Thoracic aorta (tissue), 2 donors: ENCODE measurements at places on chromosomes 5 and 9.

DNA sequence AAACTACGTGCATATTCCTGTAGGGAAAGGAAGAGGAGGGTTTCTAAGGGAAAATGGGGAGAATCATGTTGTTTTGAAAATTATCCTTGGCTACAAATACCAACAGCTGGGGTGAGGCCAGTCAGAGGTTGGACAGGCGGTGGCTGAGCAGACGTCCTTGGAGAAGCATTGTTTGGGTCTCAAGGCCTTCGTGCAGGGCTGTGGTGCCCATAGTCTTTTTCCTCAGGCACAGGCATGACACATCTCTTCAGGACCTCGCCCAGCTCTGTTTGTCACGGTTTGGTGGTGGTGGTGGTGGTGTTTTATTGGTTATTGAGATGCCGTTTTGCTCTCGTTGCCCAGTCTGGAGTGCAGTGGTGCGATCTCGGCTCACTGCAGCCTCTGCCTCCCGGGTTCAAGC lies 27.8 kb upstream of the EGFL7 start:
- no peaks in the 10 kb centered on the region for H3K4me1 ChIP-seq
- no peak overlapping the region for H3K27ac ChIP-seq
- no peaks in the 10 kb centered on the region for H3K27me3 ChIP-seq
- H3K4me3 ChIP-seq, result no peak overlapping the region
- no peak for DNase-seq
- H3K36me3 ChIP-seq, result no peaks in the 10 kb centered on the region

DNA sequence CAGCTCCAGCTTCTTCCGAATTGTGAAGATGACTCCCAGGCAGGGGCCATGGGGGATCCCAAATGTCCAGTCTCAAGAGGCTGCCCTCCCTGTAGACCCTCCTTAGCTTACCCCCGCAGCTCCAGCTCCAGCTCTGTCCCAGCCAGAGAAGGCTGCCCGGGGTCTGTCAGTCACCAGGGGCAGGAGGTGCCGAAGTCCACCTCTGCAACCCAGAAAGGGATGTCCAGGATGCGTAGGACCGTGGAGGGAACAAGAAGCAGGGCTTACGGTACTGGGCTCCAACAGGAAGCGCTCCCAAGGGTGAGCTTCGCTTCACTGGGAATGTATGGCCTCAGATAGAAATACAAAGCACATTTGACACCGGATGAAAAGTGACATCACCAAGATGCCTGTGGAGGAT lies 6.0 kb downstream of the IPPK start:
- no peak overlapping the region for H3K27ac ChIP-seq
- DNase-seq, result no peak
- H3K4me3 ChIP-seq, result no peak overlapping the region
- peaks cover 7% of the 10 kb centered on the region for H3K36me3 ChIP-seq
- H3K4me1 ChIP-seq, result peaks cover 8% of the 10 kb centered on the region

- no peaks in the 10 kb centered on the region for H3K36me3 ChIP-seq
- no peaks in the 10 kb centered on the region for H3K4me1 ChIP-seq
- H3K27ac ChIP-seq, result no peak overlapping the region
- no peaks in the 10 kb centered on the region for H3K27me3 ChIP-seq
- H3K4me3 ChIP-seq, result no peak overlapping the region
These were observed 422.3 kb downstream of the EBF1 start for GRCh38 chr5:158677470-158677838.

- no peak overlapping the region for H3K27ac ChIP-seq
- no peaks in the 10 kb centered on the region for H3K36me3 ChIP-seq
- no peak for DNase-seq
- H3K4me1 ChIP-seq, result no peaks in the 10 kb centered on the region
- no peak overlapping the region for H3K4me3 ChIP-seq
These were observed 5.4 kb downstream of the SPINK6 start for GRCh38 chr5:148208226-148208625.

DNA sequence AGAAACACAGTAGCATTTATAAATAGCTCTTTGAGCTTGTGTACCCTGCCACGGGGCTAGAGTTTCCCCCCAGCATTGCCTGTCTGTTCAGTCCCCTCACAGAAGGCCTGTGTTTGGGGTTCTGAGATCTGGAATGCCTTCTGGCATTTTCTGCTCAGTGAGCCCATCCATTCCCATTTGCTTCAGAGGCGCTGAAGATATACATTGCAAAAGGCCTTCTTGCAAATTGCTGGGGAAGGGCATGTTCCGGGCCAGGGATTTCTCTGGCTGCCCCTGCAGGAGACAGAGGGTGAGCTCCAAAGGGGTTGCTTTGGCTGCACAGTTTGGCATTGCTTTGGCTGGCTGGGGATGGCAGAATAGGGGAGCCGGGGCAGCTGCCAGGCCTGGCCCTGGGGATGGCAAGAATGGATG lies 308.4 kb downstream of the MSX2 start:
- DNase-seq, result no peak
- no peak overlapping the region for H3K4me3 ChIP-seq
- H3K36me3 ChIP-seq, result no peaks in the 10 kb centered on the region
- H3K27me3 ChIP-seq, result no peaks in the 10 kb centered on the region

DNA sequence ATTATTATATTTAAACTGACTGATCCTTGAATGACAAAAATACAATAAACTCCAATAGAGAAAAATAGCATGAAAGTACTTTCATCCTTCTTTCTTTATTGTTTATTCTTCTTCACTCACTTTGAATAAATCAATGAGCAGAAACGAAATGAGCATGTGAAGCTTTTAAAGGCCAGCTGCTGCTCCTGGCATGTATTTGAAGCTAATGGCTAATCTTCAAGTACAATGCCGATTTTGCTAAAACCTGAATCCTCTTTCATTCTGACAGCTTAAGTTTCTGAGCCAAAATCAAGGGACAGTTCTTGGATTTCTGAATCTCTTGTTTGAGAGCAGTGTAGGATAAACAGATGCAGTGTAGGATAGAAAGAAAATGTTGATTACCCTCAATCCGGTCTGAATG lies 237.3 kb downstream of the CDH10 start:
- no peaks in the 10 kb centered on the region for H3K4me1 ChIP-seq
- no peaks in the 10 kb centered on the region for H3K27me3 ChIP-seq
- no peaks in the 10 kb centered on the region for H3K36me3 ChIP-seq
- DNase-seq, result no peak
- no peak overlapping the region for H3K27ac ChIP-seq

DNA sequence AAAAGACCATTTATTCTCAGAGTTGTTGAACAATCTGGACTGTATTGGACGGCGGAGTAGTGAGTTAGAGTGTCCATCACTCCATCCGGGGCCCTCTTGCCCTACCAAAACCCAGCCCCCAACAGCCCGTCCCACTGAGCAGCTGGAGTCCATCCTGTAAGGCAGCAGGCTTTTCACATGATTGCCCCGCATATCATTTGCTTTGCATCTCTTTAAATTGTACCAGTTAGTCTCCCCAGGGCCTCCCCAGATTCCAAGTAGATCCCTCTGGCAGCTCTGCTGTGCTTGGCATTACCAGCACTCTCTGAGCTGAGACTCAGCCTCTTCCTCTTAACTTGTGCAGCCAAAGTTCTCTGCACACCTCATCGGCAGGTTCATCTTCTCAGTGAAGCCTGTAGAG lies 48.6 kb upstream of the ADCY2 start:
- H3K27me3 ChIP-seq, result no peaks in the 10 kb centered on the region
- H3K4me3 ChIP-seq, result no peak overlapping the region
- no peaks in the 10 kb centered on the region for H3K4me1 ChIP-seq
- no peak for DNase-seq
- H3K36me3 ChIP-seq, result no peaks in the 10 kb centered on the region

DNA sequence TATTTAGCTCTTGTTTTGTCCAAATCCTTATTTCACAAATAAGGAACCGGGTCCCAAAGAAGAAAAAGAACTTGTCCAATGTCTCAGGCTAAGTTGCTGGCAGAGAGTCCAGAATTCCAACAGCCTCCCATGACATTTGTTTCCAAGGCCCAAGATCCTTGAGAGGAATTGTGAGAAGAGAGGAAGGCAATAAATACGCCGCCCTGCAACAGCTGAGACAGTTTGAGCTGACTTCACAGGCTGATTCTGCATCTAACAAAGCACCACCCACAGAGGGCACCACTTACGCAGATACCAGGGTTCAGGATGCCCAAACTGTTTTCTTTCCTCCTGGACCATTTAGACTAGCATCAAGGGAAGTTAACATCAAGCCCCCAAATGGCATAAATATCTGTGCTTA lies 211.3 kb downstream of the FAM114A2 start:
- no peaks in the 10 kb centered on the region for H3K4me1 ChIP-seq
- H3K27ac ChIP-seq, result no peak overlapping the region
- no peaks in the 10 kb centered on the region for H3K27me3 ChIP-seq

GRCh38 chr9:90805006-90805996 lies 3.7 kb downstream of the SYK start:
- DNase-seq, result no peak
- H3K27me3 ChIP-seq, result no peaks in the 10 kb centered on the region
- H3K4me3 ChIP-seq, result no peak overlapping the region
- peaks cover 6% of the 10 kb centered on the region for H3K4me1 ChIP-seq
- no peaks in the 10 kb centered on the region for H3K36me3 ChIP-seq
- H3K27ac ChIP-seq, result no peak overlapping the region

DNA sequence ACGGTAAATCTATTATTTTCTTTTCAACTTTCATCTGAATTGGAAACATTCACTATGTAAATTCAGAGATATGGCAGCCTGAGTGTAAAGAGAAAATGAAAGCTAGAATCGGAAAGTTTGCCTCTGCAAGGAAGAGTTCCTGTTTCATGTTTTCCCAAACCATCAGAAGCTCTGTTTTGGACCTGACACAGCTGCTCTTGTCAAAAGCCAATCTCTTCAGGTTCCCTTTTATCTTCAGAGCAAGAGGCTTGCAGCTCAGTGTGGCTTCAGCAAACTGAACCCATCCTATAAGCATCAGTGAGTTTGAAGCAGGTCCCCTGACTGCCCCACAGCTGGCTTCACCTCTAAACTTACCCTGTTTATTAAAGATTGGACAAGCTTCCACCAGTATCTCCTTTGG lies 1099.7 kb downstream of the DTWD2 start:
- no peak overlapping the region for H3K27ac ChIP-seq
- peak overlapping the region; percentile 59 for H3K4me3 ChIP-seq
- H3K27me3 ChIP-seq, result no peaks in the 10 kb centered on the region
- H3K36me3 ChIP-seq, result no peaks in the 10 kb centered on the region
- no peaks in the 10 kb centered on the region for H3K4me1 ChIP-seq
- no peak for DNase-seq

- H3K4me1 ChIP-seq, result no peaks in the 10 kb centered on the region
- no peak overlapping the region for H3K4me3 ChIP-seq
- peaks cover 17% of the 10 kb centered on the region for H3K36me3 ChIP-seq
- no peak overlapping the region for H3K27ac ChIP-seq
- H3K27me3 ChIP-seq, result no peaks in the 10 kb centered on the region
- DNase-seq, result no peak
These were observed 45.3 kb downstream of the ICE1 start for GRCh38 chr5:5467737-5468136.

DNA sequence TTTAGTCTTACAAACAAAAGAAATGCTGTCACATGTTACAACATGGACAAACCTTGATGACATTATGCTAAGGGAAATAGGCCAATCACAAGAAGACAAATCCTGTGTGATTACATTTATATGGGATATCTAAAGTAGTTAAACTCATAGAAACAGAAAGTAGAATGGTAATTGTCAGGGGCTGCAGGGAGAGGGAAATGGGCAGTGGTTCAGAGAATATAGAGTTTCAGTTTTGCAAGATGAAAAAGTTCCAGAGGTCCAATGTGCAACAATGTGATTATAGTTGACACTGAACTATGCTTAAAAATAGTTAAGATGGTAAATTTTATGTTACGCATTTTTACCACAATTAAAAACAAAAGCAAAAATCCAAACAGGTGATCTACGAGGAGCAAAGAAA lies 265.5 kb downstream of the NDUFS4 start:
- no peak overlapping the region for H3K4me3 ChIP-seq
- H3K36me3 ChIP-seq, result no peaks in the 10 kb centered on the region
- no peaks in the 10 kb centered on the region for H3K4me1 ChIP-seq
- H3K27me3 ChIP-seq, result no peaks in the 10 kb centered on the region
- DNase-seq, result no peak
- H3K27ac ChIP-seq, result no peak overlapping the region

DNA sequence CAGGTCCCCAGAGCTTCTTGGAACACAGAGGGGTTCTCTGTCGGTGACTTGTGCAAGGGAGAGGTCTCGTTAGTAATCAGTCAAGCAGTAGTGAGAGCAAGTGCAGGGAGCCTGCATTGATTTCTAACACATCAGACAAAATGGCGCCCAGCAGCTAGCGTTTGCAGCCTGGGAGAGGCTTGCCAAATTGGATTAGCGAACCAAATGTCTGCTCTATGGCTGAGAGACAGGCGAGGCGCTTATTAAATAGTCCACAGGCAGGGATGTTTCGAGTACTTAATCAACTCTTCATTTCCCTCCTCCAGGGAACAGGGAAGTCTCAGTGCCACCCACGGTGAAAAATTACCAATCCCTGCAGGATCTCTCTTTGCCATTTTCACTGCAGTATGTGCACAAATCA lies 131.4 kb upstream of the SHB start:
- no peaks in the 10 kb centered on the region for H3K36me3 ChIP-seq
- DNase-seq, result no peak
- H3K27ac ChIP-seq, result no peak overlapping the region
- H3K4me1 ChIP-seq, result no peaks in the 10 kb centered on the region
- H3K4me3 ChIP-seq, result no peak overlapping the region
- no peaks in the 10 kb centered on the region for H3K27me3 ChIP-seq

GRCh38 chr9:35107297-35108290 lies 4.7 kb upstream of the STOML2 start:
- DNase-seq, result no peak
- no peak overlapping the region for H3K27ac ChIP-seq
- H3K27me3 ChIP-seq, result no peaks in the 10 kb centered on the region
- H3K36me3 ChIP-seq, result peaks cover 37% of the 10 kb centered on the region
- peaks cover 25% of the 10 kb centered on the region for H3K4me1 ChIP-seq

DNA sequence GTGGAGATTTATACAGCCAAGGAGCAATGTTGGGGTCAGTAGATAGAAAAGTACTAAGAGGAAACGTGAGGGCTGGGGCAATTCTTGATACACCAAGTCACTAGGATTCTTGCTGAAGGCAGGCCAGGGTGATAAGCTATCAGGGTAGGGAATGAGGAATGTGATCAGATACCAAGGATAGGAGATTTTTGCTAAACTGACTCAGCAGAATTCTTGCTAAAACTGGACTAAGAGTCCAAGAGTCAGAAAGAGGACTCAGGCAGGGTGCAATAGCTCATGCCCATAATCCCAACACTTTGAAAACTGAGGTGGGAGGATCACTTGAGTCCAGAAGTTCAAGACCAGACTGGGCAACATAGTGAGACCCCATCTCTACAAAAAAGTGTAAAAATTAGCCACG lies 71.7 kb downstream of the ENTREP1 start:
- no peaks in the 10 kb centered on the region for H3K36me3 ChIP-seq
- no peak for DNase-seq
- H3K4me1 ChIP-seq, result peaks cover 30% of the 10 kb centered on the region
- no peak overlapping the region for H3K27ac ChIP-seq
